ENCODE measurements at places on chromosomes 16 and 17. TPM values are rescaled to one million over a fixed set of nuclear protein-coding genes. Genes with fewer than 3 reads are reported as not detected.

GRCh38 chr17:17485420-17485819 lies 8.6 kb downstream of the MED9 start:
- no peaks in the 10 kb centered on the region for H3K4me1 ChIP-seq
- peaks cover 12% of the 10 kb centered on the region for H3K36me3 ChIP-seq
- H3K27ac ChIP-seq, result no peak overlapping the region
- no peaks in the 10 kb centered on the region for H3K27me3 ChIP-seq

Gene KRTAP4-6
- not detected for total RNA-seq

Gene ST6GALNAC2
- 18.7 TPM for total RNA-seq

Gene GSG1L
- total RNA-seq, result not detected

Gene NPIPA8
- 0.50 TPM for total RNA-seq

DNA sequence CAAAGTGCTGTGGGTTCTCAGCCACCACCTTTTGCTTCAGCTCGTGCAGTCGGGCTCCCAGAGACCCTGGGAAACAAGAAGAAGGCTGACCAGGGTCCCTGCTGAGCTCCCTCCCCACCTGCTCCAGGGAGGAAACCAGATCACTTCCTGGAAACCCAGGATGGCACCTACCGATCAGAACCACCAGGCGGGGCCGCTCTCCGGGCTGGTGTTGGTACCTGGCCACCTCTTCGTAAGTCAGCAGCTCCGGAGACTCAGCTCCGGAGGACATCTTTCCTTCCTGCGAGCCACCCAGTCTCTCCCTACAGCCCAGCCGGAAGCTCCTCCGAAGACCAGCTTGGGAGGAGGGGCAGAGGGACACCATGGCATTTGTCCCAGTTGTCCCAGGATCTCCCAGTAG lies 18.9 kb downstream of the MPP3 start:
- H3K27ac ChIP-seq, result peak overlapping the region; percentile 81
- 0 out of 2 replicates have a peak, but pooled peaks cover 15% of the 10 kb centered on the region for H3K36me3 ChIP-seq
- H3K4me1 ChIP-seq, result peaks cover 27% of the 10 kb centered on the region
- no peaks in the 10 kb centered on the region for H3K27me3 ChIP-seq

All from PC-9 (cell line).